ENCODE measurements at places on chromosomes 7 and 10.
A peak's percentile ranks its signal among the peaks of the same experiment; 100 is the strongest.

DNA sequence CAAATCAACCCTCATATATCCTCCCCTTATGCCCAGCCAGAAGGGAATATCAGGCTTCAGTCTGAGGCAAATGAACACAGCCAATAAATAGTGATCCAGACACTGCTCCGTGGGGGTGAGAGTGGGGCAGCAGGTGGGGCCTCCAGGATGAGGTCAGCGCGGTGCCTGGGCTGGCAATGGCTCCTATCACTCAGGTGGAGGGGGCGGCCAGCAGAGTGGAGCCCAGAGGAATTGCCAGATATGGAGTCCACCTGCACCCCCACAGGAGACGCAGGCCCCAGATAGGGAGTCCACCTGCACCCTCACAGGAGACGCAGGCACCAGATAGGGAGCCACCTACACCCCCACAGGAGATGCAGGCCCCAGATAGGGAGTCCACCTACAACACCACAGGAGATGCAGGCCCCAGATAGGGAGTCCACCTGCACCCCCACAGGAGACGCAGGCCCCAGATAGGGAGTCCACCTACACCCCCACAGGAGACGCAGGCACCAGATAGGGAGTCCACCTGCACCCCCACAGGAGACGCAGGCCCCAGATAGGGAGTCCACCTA, 78.0 kb upstream of the PPP2R2D start:
- no peak for DNase-seq

DNA sequence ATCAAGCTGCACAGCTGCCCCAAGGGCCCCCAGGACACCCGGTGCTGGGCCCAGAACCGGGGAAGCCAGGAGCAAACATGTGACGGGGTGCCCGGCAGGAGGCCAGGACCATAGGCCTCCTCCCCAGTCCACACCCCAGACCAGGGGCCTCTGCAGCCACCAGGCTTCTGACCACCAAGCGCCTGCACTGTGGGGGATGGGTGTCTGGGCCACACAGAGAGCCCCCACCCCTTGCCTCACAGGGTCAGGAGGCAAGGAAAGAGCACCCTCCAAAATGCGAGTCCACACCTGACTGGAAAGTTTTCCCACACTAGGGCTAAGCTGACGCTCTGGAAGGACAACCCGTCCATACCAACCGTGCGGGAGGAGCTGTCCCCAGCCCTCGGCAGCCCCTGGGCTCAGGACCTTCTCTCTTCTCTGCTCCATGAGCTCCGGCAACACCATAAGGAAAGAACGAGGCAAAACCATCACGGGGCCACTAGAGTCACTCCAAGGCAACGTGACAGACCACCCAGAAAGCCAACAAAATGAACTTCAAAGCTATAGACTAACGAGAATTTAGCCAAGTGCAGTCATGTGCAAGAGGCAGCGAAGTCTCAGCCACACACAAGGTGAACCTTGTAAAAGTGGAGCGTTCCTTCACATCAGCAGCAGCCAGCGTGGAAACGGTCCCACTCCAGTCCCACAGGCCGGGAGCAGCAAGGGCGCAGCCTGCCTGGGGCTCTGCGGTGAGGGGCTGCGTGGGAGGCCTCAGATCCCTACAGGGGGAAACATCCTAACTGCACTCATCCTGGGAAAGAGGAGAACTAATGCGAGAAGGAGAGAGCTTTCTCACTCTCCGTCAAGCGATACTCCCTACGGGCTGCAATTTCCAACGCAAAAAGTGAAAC, 5.1 kb downstream of the STK32C start:
- DNase-seq: no peak

GRCh38 chr10:45373576-45374349, at the start of gene ALOX5:
Gene ALOX5 (plus strand): TSS chr10:45374216. CDS start chr10:45374280, 64 bp downstream.
- peak; percentile 77 for DNase-seq

DNA sequence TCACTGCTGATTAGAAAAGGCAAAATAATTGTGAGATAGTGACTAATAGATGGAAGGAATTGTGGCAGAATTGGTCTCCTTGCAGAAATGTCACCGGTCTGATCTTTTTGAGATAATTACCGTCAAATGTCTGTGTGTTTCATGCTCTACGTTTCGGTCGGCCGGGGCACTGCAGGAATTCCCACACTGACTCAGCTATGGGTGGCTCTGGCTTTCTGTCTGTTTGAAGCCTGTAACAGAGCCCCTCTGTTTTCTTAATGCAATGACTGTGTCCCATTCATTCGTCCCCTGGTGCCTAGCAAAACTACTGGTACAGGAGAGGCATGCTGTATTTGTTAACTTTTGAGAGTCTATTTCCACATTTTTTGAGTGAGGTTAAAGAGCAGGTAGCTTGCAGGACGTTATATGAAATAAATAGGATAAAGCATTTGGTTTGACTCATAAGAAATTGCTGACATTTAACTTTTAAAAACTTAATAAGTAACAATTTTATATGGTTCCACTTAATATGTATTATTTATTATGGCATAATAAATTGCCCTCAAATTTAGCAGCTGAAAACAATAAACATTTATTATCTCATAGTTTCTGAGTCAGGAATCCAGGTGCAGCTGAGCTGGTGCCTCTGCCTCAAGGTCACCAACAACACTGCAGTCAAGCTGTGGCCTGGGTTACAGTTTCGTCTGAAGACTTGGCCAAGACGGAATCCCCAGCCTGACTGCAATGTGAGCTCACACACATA, 53.3 kb upstream of the CTBP2 start:
- peak; percentile 32 for DNase-seq

DNA sequence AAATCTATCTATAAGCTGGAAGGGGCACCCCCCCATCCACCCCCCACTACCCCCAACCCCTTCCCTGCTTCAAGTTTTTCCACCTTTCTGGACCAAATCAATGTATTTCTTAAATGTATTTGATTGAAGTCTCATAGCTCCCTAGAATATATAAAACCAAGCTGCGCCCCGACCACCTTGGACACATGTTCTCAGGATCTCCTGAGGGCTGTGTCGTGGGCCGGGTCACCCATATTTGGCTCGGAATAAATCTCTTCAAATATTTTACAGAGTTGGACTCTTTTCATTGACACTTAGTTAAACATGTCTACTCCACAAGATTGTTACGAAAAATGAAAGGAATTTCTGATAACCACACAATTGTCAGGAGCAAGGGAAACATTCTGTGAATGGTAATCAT, 215.6 kb downstream of the ADARB2 start:
- no peak for DNase-seq

DNA sequence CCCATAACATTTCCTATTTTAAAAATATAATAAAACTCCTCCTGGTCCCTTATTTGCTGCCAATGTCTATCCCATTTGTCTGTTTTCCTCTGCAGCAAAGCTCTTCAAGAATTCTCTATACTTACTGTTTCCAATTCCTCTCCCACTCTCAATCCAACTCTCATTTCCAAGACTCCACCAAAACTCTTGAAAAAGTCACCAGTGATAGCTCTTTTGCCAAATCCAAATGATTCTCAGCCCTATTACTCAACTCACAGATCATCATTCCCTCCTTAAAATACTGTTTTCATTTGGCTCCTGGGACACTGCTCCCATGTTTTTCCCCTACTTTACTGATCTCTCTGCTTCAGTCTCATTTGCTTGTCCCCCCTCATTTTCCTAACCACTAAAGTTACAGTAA, 139.4 kb downstream of the HIBADH start:
- no peak for DNase-seq

- DNase-seq: no peak
These were observed 18.0 kb upstream of the HILPDA start for GRCh38 chr7:128437426-128438332.

- peak; percentile 85 for DNase-seq
These were observed at the start of gene CDK6 for GRCh38 chr7:92836489-92836999. Gene CDK6 (minus strand): TSS chr7:92836573. CDS start chr7:92833323, 3,250 bp downstream.

DNA sequence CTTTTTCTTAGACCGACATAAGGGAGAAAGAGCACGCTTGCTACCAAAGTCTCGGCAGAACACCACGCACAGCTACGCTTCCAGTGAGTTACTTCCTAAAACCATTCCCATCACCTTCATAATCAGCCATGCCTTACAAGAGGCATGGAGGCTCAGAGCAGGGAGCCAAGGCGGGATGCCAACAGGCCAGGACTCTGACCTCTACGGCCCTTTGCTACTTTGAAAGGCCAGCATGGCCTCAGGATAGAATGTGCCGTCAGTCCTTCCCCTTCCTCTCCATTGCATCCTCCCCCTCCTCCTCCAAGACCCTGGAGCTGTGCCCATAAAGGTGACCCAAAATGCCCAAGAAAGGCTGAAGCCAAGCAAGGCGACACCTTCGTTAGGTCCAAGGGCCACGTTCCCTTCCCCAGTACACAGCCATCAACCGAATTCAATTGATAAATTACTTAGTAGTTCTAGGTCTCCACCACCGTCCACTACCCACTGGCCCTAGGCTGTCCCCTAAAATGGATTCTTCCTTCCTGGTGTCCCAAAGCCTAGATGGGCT, 5.7 kb downstream of the PRKAG2 start:
- no peak for DNase-seq

GRCh38 chr10:17166699-17167098, 34.8 kb downstream of the TRDMT1 start:
- DNase-seq: peak; percentile 17

GRCh38 chr10:61967298-61967697, 65.8 kb downstream of the ARID5B start:
- DNase-seq: no peak

DNA sequence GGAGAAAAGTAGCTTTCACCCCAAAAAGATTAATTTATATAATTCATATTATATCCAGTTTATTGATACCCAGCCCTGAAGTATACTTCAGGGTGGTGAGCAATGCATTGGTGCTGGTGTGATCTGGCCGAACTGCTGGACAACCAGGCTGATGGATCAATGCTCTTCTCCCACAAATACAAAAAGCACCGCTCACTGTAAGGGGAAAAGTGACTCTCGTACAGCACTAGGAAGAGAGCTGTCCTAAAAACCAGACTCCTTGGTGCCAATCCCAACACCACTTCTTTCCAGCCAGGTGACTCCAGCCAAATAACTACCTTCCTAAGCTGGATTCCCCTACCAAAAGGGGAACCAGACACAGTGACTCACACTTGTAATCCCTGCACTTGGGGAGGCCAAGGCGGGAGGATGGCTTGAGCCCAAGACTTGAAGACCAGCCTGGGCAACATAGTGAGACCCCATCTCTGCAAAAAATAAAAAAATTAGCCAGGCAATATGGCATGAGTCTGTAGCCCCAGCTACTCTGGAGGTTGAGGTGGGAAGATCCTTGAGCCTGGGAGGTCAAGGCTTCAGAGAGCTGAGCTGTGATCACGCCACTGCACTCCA, 13.1 kb upstream of the TNPO3 start:
- no peak for DNase-seq

DNA sequence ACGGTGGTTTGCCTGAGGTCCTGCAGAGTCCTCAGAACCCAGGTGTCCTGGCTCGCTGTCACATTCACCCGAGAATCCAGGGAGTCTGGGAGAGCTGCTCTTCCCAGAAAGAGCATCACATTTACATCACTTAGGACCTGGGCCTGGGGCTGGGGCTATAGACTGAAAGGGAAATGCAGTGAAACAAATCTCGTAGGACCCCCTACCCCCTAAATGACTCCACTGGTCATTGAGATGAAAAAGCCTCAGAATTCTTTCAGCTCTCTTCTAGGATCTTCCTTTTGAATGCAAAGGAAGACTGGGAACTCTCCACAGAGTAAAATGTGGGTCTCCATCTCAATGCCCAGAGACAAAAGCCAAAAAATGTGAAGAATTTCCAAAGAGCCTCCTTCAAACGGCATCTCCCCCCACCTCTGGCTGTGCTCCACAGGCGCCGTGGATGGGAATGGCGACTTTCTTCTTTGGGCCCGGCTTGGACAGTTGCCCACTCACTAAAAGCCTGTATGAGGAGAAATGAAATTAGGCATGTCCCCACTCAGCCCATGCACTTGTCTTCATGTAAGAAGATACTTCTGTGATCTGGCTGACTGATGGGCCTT, 49.0 kb upstream of the PODXL start:
- no peak for DNase-seq

DNA sequence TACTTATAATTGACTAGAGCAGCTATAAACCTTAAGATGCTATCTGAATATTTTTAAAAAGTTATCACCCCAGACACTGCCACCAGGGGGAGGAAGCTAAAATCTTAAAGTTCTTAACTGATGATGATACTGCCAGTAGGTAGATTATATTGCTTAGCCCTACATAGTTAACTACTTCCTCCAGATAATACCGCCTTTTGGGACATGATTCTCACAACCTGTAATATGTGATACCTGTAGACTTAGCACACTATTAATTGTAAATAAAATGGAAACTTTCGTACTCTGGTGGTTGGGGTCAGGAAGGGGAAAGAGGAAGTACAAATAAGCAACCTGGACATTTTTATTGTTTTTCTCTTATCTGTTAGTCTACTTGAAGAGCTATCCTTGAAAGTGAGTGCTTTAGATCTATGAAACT, 268.9 kb downstream of the ADK start:
- no peak for DNase-seq

- no peak for DNase-seq
These were observed 128.2 kb upstream of the TCERG1L start for GRCh38 chr10:131439705-131440104.

DNA sequence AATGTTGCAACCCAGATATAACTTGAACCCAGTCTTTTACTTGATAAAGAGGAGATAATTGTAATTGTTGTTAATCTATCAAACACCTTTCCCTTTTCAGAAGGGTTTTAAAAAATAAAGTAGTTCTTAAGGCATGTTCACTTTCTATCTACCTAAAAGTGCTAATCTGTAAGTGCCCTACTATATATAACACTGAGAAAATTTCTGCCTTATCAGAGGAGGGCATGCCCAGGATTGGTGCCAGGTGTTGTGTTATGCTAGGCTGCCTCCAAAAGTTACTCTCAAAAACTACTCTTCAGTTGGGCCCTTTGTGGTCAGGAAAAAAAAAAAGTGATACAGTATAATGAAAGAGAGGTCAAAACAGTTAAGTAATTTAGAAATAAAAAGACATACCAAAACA, 36.3 kb downstream of the SMNDC1 start:
- DNase-seq: no peak

- no peak for DNase-seq
These were observed 216.3 kb downstream of the SFMBT2 start for GRCh38 chr10:7194571-7194970.

- no peak for DNase-seq
These were observed 233.0 kb downstream of the EMX2 start for GRCh38 chr10:117775526-117775925.

- no peak for DNase-seq
These were observed 62.4 kb upstream of the ANTXRL start for GRCh38 chr10:46224414-46224682.
